ENCODE measurements at places on chromosomes 4 and X.

DNA sequence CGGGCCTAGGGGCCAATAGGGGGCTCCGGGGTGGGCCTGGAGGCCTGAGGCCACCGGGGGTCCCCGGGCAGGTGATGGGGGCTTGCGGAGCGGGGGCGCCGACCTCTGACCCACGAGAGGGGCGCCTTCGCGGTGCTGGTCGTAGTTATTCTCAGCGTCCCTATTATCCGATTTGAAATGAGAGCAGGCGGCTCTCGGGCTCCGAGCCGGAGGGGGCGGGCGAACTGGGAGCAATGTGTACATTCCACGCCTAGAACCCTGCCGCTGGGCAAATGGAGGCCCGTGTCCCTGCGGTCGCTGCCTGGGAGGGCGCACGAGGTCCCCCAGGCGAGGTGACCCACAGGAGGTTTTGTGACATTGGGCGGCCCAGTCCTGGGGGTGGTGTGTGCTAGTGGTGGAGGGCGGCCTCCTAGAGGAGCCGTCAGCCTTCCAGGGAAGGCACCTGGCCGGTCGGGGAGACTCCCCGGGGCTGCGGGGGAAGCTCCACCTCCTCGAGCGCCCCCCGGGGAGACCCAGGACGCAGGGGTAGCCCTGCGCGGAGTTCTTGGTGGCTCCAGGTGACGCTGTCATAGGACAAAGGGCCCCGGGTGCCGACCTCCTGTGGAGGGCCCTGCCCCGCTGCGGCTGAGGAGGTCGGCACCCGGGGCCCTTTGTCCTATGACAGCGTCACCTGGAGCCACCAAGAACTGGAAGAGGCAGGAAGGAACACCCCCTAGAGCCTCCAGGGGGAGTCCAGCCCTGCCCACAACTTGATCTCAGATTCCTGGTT lies 102.6 kb upstream of the PRKX start:
- no peak for DNase-seq

- no peak for DNase-seq
Measured at GRCh38 chr4:24476282-24476681, 108.1 kb downstream of the DHX15 start.

DNA sequence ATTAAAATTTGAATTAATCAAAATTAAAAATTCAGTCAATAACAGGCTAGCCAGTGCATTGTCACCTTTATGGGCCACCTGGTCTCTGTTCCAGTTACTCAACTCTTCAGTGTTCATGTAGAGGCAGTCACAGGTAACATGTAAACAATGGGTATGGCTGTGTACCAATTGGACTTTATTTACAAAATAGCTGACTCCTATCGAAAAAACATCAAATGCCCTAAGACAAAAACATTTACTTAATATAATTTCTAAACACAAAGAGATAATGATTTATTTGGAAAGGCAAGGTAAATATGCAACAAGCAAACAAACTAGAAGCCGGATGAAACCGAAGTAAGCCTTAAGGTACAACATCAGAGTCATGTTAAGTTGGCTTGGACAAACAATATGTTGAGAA lies 8.8 kb downstream of the TMEM150C start:
- DNase-seq = no peak

DNA sequence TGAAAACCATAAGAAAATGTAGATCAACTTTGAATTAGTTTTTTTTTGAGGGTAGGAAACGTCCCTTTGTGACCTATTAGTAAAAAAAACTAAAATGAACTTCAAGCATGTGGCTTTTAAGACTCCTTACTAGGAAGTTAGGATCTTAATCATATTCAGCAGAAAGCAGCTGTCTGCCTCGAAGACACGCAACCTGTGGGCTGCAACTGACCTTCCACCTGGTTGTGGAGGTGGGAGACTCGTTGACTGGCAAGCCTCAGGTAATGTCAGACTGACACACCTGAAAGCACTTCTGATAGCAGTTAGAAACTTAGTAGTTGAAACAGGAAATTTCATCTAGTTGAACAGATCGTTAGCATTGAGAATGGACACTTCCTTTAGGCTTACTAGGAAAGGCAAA lies 37.4 kb downstream of the CCNG2 start:
- no peak for DNase-seq

- no peak for DNase-seq
Measured at GRCh38 chr4:81039351-81039972, 9.0 kb downstream of the BMP3 start.

- no peak for DNase-seq
Measured at GRCh38 chrX:32448945-32449344, 762.4 kb downstream of the DMD start.

DNA sequence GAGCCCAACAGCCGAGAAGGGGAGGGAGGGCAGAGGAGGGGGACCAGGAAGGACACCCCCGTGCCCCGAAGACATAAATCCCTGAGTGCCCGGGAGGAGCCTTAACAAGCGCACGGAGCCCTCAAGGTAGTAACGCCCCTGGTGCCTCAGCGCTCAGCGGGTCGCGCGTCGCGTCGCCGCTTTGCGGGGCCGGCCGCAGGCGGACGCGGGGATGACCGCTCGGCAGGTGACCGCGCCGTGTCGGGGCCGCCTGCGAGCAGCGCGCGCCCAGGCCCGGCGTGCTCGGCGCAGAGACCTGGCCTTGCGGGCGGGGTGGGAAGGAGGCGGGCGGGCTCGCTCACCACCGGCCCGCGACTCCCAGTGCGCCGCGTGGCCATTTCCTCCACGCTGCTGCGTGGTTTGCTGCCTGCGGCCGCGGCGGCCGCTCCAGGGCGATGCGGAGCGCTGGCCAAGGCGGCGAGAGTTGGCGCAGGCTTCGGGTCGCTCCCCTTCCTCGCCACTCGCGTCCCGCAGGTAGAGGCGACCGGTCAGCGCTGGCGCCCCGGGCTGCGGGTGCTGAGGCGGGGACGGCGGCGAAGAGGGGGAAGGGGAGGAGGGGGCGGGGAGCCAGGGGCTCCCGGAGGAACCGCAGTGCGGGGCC lies 632 bp downstream of the CCSER1 start:
- no peak for DNase-seq

Measured in stimulated activated CD8-positive, alpha-beta memory T cell treated with anti-CD3 and anti-CD28 coated beads, Interleukin-7, amount 100 ng/mL, for 1 hour (primary cell).